Muscle of leg (tissue), 16 donors: ENCODE measurements at places on chromosomes 2 and 18. TPM values are rescaled to one million over a fixed set of nuclear protein-coding genes. Genes with fewer than 3 reads are reported as not detected.

Gene EVX2
- 0.14 TPM for polyA plus RNA-seq

Gene LAMA1
- polyA plus RNA-seq = 11.1 TPM

Gene ZNF521
- polyA plus RNA-seq = 29.6 TPM

Gene CYP27A1
- polyA plus RNA-seq = 17.7 TPM

Gene GALR1
- polyA plus RNA-seq = 0.02 TPM

Gene GLI2
- polyA plus RNA-seq = 12.6 TPM

Gene NEU2
- not detected for polyA plus RNA-seq

Gene SRD5A2
- polyA plus RNA-seq = not detected

Gene DGUOK
- polyA plus RNA-seq = 50.5 TPM

GRCh38 chr2:189548666-189549448 is 31.7 kb downstream of the SLC40A1 start:
- peak; percentile 88 for DNase-seq

DNA sequence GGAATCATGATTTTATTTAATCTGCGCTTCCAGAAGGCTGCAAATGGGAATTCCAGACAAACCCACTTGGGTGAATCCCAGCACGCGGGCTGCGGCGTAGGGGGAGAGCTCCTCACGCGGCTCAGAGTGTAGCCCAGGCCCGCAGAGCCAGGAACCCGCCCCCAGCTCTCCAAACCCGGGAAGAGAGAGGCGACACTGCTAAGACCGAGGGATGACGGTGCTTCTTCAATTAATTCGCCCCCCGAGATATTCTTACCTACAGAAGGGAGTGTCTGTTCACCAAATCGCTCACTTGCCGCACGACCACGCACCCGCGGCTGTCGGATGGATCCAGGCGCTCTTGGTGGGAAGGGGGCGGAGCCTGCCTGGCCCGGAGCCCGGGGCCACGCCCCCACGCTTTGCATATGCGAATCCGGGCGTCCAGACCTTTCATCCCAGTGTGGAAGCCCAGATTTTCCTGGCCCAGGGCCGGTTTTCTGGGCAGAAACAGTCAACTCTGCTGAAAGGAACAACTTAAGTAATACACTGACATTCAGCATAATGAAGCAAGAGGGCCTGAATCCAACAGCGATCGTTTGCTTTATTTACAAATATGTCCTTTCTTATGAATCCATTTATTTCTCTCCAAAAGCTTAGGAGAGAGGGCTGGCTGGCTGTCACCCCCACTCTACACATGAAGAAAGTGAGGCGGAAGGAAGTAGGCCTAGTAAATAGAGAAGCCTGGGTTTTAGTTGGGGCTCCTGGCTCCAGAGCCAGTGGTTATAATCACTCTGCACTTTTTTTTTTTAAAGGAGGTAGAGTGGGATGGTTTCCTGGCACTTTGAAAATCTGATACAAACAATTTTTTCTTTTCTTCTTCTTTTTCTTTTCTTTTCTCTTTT is at the start of gene SLC19A3:
Gene SLC19A3 (minus strand): TSS at position 342 of the 881 bp plus-strand sequence. CDS start 15,710 bp downstream, outside the sequence.
- DNase-seq = peak; percentile 98

GRCh38 chr2:141438536-141438935 is 692.3 kb downstream of the LRP1B start:
- DNase-seq = no peak

- peak; percentile 82 for DNase-seq
Measured at GRCh38 chr2:227761740-227762476, 16.2 kb downstream of the SCYGR8 start.

DNA sequence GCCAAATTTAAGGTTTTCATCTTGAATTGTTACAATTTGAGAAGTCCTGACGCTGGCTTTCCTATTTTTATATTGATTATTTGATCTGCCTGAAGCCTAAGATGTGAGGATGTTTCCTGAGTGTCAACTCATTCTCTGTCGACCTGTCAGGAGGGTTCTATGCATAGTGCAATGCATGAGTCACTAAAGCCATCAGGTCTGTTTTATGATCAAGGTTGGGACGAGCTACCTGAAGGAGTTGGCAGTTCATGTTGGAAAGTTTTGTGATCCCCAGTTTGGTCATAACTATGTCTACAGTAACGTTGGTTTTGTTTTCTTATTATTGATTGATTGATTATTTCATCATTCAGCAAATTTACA is 71.2 kb downstream of the NABP1 start:
- DNase-seq = no peak

- no peak for DNase-seq
Measured at GRCh38 chr2:94982675-94983074, 42.8 kb upstream of the MAL start.

DNA sequence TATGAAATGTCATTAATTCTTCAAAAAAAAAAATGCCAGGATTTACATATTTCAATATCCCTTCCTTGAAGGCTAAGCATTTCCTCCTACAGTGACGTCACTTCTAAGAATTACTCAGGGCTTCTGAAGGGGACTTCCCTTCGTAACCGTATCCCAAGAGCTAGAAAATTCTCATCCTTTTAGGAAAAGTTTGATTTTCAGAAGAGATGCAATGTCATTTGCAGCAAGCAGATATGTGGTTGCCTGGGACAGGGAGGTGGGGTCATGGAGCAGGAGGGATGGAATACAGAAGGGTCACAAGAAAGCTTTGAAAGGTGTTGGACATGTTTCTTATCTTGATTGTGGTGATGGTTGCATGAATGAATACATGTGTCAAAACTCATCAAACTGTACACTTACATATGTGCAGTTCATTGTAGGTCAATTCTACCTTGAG is 97.0 kb upstream of the ATL2 start:
- peak; percentile 35 for DNase-seq

DNA sequence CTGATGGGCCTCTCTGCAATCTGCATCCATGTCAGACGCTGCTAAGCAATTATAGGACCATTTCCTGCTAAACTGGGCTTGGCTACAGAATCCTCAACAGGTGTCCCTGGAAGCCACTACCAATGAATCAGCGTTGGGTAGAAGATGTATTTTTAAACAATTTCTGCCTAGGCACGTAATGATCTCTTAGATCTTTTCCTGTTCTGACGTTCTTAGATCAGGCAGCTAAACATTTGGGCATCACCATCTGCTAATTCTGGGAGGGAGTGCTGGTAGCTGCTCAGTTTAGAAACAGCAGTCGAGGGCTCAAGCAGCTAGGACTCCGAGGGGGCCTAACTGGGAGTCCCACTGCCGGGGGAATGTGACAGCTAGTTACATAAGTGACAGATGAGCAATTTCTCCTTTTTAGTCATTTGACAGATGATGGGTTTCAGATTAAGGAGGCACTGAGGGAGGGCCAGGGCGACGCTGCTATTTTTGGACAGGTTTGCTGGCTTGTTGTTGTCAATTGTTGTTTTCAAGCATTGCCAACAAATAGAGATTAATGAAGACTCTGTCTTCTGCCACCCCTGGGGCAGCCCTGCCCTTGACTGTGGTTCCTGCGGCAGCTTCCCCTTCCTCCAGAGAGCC is 92.7 kb downstream of the MRO start:
- DNase-seq = peak; percentile 72

DNA sequence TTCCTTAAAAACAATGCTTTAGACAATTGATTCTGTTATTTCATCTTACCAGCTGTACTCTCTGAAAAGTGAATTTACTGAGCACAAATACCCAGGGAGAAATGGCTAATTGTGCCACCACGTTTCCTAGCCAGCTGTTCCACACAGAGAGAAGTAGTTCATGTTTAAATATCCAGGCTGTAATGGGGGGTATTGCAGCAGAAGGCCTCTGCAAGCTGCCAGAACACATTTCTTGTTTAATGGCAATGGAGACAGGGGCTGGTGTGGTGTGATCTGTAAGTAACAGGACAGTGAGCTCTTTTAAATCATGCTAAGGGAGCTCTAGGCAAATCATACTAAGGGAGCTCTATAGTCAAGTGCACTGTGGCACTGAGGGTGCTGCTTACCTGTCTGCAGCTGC is 809.2 kb downstream of the CNTNAP5 start:
- no peak for DNase-seq

DNA sequence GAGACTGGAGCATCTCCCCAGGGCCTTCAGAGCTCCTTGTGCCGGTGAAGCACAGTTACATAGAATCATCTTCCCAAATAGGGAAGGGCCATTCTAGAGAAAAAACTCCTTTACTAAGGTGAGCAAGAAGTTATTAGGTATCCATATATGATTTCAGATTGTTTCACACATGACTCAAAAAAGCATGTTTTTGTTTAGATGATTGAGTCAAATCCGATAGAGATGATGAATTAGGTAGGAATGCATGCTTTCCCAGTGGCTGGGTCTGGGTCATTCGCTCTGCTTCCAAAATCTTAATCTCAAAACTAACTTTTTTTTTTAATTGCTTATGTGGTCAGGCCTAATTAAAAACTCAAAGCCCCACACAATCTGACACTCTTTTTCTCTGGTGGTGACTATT is 3.8 kb downstream of the NT5C1B start:
- no peak for DNase-seq

- no peak for DNase-seq
Measured at GRCh38 chr2:240362826-240363745, 72.4 kb upstream of the GPC1 start.
